ENCODE measurements at places on chromosomes 2 and 18.

- DNase-seq, result no peak
These were observed 187.7 kb upstream of the HAAO start for GRCh38 chr2:42979870-42980763.

- DNase-seq, result no peak
These were observed 284.1 kb downstream of the TRIB2 start for GRCh38 chr2:13000664-13001363.

- DNase-seq, result no peak
These were observed 592.3 kb downstream of the THSD7B start for GRCh38 chr2:137357634-137358033.

- DNase-seq, result no peak
These were observed 28.3 kb downstream of the CYBRD1 start for GRCh38 chr2:171550613-171551012.

- no peak for DNase-seq
These were observed 183.2 kb downstream of the UXS1 start for GRCh38 chr2:106010818-106011355.

DNA sequence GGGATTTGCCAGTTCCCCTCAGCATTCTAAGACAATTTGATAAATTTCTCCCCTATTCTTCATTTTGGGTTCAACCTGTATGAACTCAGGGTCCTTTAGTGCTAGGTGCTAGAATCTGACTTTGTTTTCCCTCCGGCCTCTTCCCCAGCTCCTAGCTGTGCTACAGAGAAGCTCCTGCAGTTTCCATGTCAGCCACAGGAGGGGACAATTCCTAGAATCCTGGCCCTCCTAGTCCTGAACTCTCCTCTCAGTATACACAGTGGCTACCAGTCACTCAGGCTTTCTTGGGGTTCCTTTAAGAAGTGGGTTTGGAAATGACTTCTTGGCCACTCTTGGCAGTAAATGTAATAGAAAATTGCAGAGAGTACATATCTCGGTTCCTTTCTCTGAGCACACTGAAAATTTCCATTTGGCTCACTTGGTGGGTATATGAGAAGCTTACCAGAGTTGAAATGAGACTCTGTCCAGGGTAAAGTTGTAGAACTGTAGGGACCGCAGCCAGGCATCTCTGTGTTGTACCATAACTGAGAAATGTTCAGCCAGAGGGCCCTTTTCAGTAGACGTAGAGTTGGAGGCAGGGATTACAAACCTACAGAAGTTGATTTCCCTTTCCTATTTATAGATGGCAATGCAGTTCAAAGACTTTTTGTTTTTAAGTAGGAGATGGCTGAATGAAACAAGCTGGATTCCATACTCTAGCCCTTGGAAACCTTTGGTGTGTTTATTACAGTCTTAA is 5.0 kb upstream of the CHST10 start:
- DNase-seq, result no peak

GRCh38 chr18:21203542-21204241 is 38.3 kb upstream of the GREB1L start:
- DNase-seq, result no peak

DNA sequence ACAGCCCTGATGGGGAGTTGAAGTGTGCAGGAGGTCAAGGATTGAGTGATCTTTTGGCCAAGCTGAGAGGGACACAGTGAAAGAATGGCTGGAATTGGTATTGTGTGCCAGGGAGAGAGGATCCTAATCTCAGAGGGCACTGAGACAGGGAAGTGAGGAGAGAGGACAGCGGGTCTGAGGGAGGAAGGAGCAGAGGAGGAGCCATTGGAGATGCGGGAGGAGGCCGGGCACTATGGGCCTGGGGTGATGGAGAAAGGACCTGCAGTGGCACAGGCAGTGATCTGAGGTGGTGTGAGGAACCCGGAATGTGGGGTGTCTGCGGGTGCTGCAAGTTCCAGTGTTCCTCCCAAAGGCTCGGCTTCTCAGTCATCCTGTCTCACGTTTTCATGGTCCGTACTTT is 26.8 kb downstream of the RNF144A start:
- no peak for DNase-seq

DNA sequence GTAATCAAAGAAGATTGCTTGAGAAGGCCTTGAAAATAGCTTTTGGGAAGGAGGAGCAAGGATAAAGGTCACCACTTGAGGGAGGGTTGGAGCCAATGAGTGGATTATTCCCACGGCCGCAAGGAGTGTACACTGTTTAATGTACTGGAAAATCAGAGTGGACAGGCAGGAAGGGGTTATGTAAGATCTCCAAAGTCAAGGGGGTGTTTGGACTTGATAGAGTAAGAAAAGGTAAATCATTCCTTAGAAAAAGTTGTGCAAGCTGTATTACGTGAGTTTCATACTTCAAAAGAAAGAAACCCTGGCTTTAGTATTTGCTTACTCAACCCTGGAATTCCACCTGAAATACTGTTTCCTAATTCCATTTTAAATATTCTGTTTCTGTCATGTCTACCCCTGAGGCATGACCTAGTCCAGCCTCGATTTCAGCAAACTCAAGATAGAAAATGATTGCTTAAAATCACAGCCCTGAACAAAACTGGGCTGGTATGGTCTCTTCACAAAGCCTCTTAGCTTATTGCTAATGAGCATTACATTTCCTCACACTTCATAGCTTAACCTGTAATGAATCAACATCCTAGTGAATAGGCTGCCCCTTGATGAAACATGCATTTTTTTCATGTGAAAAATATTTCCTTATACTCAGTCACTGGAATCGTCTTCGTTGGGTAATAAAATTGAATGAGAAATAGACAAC is 1.1 kb downstream of the MREG start:
- DNase-seq, result no peak

- no peak for DNase-seq
These were observed 121.0 kb downstream of the NCKAP5 start for GRCh38 chr2:133447303-133447702.

- no peak for DNase-seq
These were observed 11.1 kb downstream of the SCN3A start for GRCh38 chr2:165192729-165193128.

DNA sequence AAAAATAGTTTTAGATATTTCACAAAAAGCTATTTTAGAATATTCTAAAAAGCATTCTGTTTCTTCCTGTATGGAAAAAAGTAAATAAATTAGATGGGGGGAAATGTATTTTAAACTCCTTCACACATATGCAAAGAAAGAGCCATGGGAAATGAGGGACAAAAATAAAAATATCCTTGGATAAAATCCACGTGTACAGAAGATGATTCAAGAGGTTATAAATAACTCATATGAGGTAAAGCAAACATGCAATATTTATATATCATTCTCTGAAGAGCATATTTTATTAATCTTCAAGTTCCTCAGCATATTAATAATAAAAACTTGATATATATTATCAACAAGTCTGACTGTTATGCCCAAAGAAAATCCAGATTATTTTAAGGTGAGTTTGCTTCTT is 8.8 kb upstream of the GFPT1 start:
- no peak for DNase-seq

DNA sequence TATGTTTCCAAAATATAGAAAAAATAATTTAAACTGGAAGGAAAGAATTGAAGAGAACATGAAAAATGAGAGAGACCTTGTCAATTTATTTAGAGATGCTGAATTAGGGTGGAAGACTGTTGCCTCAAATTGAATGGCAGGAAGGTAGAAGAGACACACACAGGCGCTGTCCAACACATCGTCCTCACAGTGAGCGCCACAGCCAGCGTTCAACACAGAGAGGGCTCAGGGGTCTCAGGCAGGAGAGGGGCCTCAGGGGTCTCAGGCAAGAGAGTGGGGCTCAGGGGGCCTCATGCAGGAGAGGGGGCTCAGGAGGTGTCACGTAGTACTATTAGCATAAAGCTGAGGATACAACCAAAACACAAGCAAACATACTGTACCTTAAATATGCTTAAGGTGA is 65.7 kb downstream of the TMEM18 start:
- no peak for DNase-seq

DNA sequence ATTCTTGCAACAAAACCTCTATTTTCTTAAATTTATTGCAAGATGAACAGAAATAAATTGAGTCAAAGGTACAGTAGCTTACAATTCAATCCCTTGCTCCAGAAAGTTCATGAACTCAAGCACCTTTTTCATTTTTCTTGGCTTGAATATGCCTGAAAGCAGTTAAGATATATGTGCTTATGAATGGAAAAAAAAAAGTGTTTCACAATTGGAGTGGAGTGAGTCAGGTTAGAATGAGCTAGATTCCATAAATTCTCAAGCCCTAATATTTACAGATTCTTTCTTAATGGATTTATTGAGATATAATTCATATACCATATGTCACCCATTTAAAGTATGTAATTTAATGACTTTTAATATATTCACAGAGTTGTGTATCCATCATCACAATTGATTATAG is 39.6 kb upstream of the NEMP2 start:
- DNase-seq, result no peak

- no peak for DNase-seq
These were observed 65.0 kb upstream of the CDKL4 start for GRCh38 chr2:39308778-39309177.

GRCh38 chr2:75896779-75897366 is 186.2 kb upstream of the GCFC2 start:
- no peak for DNase-seq

GRCh38 chr2:12479065-12479601 is 237.6 kb upstream of the TRIB2 start:
- no peak for DNase-seq

GRCh38 chr18:33578518-33579348 is 714 bp downstream of the ASXL3 start:
- no peak for DNase-seq

DNA sequence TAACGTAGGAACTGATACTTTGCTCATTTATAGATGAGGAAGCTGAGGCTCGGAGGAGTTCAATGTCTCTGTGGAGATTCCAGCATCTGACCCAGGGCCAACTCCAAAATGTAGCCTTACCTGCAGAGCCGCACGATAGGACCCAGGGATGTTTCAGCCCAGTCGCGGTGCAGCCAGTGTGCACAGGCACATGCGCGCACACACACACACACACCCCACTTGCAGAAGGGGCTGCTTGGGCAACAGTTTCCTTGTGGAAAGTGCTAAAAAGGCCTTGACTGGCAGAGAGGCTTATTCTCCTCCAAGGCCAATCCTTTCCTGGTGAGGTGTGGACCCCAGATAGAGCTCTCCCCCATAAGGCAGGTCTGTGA is 101.7 kb downstream of the ZFP36L2 start:
- no peak for DNase-seq

DNA sequence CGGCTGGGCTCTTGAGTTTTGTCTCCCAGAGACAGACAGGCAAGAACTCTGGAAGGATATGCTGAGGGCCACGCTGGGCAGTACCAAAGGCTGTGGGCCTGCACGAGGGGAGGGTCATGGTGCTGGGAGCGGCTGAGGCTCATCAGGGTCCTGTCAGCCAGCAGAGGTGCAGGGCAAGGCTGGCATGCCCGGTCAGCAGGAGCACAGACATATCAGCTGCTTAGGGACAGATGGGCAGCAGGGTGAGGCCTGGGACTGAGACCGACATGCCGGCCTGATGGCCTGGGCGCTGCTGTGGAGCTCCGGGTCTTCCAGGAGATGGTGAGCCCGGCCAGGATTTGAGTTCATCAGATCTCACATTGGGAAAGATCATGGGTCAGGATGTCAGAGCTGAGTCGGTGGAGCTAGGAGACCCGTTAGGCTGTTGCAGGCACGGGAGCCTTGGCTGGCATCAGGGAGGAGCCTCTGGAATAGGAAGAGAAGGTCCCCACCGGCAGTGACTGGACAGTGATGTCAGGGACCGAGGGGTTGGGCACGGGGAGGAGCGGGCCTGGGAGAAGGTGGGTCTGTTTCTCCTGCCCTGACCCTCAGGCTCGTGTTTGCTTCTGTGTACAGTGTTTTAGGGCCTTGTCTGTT is 18.8 kb downstream of the CNDP2 start:
- DNase-seq, result no peak

- DNase-seq, result no peak
These were observed 72.3 kb downstream of the CCDC138 start for GRCh38 chr2:108858894-108859293.

DNA sequence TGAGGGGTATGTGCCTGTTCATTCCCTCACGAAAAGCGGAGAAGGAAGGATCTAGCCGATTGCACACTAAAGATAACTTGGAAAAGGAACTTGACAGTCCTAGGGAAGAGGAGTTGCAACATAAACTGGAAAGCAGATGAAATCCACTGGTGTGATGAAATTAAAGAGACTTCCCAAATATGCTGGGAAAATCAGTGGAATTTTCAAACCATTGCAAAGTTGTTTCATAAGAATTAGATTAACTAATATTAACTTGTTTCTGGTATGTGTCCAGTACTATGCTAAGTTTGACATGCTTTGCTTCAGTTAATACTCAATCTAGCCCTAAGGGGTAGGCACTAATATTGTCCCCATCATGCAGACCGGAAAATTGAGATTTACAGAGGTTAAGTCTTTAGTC is 222.7 kb downstream of the IKZF2 start:
- DNase-seq, result no peak

DNA sequence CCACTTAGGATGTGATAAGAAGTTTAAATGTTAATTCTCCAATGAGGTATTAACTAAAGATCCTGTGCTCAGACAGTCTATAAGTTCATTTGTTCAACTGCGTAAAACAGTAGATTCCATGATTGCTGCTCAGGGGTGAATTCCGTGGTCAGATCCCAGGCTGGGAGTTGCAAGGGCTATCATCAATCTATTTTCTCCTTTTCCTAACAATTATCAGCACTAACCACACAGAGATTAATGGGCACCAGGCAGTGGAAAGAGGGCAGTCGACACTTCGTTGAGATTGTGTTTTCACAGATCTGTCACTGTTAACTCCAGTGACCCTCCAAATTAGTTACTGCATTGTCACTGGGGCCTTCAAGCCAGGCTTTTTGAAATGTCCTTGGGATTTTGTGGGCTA is 154.1 kb upstream of the SPRED2 start:
- DNase-seq, result no peak

DNA sequence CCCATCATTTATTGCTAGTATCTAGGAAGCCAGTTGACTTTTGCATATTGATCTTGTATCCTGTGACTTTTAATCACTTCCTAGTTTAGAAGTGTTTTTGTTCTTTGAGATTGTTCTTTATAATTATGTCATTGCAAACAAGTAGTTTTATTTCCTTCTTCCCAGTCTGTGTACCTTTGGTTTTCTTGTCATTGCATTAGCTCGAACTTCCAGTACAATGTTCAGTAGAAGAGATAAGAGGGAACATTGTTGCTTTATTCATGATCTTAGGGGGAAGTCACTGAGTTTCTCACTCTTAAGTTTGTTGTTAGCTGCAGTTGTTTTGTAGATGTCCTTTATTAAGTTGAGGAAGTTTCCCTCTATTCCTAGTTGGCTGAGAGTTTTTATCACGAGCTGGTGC is 61.0 kb downstream of the TRAPPC12 start:
- no peak for DNase-seq

DNA sequence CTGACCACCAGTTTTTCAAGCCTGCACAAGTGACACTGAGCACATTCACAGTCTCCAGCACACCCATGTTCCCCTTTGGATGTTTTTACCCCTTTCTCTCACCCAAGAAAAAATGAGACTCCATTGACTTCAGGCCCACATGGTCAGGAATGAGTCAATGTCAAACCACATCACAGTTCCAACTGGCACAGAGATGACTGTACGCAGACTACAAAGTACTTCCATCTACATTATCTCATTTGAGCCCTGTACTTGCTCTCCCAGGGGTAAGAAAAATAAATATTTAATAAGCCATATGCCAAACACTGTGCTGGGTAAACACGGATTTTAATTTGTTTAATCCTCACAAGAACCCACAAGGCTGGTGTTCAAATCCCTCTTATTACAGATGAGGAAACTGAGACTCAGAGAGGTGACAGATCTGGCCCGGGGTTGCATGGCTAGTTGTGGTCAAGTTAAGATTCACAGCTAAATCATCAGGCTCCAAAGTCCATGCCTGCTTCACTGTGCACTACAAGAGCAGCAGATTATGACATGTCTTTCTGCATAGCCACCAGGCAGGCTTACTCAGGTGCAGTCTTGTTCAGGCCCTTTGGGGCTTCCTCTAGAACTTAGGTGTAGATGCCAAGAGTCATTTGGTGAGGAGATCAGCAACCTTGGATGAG is 106.1 kb downstream of the TXNL1 start:
- DNase-seq, result no peak

Measured in activated effector memory CD4-positive, alpha-beta T cell treated with Interleukin-2 at 50 U/mL for 16 hours (primary cell).